ENCODE measurements at places on chromosomes 3 and 15.

- no peak for ATAC-seq
Measured at GRCh38 chr3:101690972-101691371, 4.5 kb upstream of the RPL24 start.

- ATAC-seq, result no peak
Measured at GRCh38 chr15:39610665-39611064, 29.8 kb downstream of the THBS1 start.

DNA sequence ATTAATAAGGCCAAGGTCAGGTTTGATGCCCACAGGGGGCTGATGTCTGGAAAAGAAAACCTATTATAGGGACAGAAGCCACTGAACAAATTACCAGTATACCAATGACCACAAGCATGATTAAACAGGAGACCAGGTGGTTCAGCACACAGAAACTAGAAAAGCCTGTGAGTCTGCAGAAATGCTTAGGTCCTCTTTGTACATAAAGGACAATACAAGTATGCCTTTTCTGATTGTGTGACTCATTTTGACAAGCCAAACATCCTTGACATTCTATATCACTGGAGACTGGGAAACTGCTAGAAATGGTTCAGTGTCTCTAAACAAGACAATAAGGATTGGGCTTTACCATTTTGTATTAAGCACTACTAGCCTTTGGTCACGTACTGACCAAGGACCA, 113.2 kb upstream of the MYO5C start:
- peak; percentile 72 for ATAC-seq

GRCh38 chr3:174191895-174192294, 667.2 kb upstream of the NAALADL2 start:
- ATAC-seq, result no peak

DNA sequence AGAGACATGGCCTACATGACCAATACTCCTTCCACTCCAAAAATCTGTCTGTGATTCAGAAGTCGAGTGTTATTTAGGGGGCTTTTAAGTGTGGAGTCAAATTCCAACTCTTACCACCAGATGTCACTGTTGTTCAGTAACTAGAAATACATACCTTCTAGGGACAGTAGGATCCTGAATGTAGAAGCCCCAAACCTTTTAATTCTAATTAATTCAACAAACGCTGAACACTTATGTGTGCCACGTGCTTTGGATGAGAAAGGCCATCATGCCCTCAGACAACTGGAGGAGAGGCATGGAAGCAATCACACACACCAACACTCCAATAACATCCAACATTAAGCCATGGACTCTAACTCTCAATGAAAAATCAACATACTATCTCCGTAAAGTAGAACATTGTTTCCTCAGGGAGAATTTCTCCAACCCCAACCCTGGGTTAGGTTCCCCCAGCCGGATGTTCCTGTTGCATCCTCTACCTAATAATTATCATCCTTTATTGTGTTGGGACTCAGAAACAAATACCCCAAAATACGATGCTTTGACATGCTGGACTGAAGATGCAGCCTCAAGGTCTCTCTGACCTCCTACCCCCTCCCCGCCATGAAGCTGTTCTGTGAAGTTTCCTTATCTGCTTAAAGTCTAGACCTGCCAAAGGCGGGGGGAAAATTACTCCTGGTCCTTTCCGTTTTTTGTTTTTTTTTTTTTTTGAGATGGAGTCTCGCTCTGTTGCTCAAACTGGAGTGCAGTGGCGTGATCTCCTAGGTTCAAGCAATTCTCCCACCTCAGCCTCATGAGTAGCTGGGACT, 8.0 kb upstream of the CCDC13 start:
- ATAC-seq, result peak; percentile 62

- no peak for ATAC-seq
Measured at GRCh38 chr3:16533928-16534574, 20.6 kb upstream of the RFTN1 start.

GRCh38 chr15:41564286-41564959, 5.4 kb downstream of the TYRO3 start:
- ATAC-seq, result no peak

- ATAC-seq, result no peak
Measured at GRCh38 chr3:58387650-58388546, 45.7 kb downstream of the PDHB start.

- ATAC-seq, result peak; percentile 38
Measured at GRCh38 chr3:51686512-51687215, 15.6 kb downstream of the TEX264 start.

GRCh38 chr3:171874879-171875278, 31.7 kb downstream of the TMEM212 start:
- ATAC-seq, result no peak

DNA sequence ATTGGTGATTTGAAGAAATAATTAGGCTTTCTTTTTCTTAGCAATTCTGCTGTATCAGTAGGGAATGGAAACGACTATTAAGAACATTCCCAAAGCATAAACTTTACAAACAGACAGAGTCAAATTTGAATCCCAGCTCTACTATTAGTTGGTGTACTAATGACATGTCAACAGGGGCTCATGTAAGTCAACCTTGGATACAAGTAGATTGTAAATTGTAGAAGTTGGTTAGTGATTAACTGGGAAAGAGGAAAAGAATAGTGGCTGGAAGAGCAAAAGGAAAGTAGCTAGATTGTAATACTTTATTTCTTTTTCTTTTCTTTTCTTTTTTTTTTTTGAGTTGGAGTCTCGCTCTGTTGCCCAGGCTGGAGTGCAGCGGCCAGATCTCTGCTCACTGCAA, 38.6 kb upstream of the DPPA4 start:
- no peak for ATAC-seq

DNA sequence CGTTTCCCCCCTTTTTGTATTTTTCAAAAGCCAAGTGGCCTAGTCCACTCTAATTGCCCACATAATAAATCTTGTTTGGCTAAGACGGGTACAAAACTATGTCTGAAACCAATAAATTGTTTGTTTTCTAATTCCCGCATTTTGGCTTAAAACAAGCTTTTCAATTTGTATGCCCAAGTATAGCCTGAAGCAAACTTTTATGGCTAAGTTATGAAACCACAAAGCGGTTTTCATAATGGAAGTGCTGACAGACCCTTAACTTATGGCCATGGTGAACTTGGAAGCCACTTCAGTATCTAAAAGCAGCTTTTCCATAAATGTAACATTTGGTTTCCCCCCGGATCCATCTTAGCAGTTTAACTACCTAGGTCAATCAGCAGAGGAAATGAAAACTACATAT, 29.9 kb upstream of the POLR2M start:
- no peak for ATAC-seq

- no peak for ATAC-seq
Measured at GRCh38 chr3:190716211-190716610, 146.3 kb downstream of the GMNC start.

GRCh38 chr15:70766597-70766996, 3.2 kb upstream of the UACA start:
- ATAC-seq, result no peak

- no peak for ATAC-seq
Measured at GRCh38 chr3:194548346-194549321, 61.8 kb upstream of the ATP13A3 start.

DNA sequence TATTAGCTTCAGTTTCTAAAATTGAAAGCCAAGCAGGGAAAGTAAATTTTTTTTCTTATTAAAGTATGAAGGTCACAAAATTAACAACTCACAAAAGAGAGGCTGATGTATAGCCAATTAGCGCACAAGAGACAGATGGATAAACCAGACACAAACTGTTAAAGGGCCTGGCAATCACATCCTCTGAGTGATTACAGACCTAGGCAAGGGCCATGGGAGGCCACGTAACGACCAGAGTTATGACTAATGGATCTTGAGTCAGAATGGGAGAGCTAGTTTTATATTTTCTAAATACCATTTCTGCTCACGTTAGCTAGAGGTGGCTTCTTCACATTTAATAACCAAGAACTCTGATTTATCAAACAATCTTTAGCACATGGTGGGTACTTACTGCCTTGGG, 17.8 kb upstream of the SCAMP5 start:
- no peak for ATAC-seq

DNA sequence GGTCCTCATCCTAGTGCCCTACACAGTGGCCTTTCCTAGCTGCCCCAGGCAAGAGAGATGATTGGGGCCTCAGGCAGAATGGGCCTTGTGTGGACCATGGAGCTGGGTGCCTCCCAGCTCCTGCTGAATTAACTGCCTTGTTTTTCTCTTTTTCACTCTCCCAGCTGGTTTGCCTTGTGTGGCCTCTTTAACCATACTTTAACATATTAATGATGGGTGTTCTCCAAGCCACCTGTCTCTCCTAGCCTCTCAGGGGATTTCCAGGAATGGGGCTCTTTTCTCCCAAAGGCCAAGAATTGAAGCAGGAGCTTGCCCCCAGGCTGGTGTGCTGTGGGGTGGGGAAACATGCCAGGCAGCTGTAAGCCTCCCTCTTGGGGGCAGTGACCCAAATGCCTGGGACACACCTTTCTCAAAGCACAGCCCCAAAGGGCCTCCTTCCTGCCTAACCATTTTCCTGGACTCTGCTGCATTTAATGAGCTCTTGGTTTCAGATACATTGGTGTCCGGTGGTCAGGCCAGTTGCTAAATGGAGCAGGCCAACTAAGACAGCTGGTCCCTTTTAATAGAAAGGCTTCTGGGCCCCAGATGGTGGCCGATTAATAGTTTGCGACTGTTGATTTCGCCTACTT, 5.6 kb downstream of the ALPK3 start:
- no peak for ATAC-seq

DNA sequence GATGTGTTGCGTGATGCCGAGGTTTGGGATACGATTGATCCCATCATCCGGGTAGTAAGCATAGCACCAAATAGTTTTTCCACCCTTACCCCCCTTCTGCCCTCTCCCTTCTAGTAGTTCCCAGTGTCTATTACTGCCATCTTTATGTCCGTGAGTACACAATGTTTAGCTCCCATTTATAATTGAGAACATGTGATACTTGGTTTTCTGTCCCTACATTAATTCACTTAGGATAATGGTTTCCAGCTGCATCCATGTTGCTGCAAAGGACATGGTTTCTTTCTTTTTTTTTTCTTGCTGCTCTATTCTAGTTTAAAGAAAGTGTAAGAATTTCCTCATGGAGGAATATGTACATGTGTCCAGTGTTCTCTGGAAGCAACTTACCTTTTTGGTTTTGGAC, 51.8 kb downstream of the NSUN3 start:
- no peak for ATAC-seq

DNA sequence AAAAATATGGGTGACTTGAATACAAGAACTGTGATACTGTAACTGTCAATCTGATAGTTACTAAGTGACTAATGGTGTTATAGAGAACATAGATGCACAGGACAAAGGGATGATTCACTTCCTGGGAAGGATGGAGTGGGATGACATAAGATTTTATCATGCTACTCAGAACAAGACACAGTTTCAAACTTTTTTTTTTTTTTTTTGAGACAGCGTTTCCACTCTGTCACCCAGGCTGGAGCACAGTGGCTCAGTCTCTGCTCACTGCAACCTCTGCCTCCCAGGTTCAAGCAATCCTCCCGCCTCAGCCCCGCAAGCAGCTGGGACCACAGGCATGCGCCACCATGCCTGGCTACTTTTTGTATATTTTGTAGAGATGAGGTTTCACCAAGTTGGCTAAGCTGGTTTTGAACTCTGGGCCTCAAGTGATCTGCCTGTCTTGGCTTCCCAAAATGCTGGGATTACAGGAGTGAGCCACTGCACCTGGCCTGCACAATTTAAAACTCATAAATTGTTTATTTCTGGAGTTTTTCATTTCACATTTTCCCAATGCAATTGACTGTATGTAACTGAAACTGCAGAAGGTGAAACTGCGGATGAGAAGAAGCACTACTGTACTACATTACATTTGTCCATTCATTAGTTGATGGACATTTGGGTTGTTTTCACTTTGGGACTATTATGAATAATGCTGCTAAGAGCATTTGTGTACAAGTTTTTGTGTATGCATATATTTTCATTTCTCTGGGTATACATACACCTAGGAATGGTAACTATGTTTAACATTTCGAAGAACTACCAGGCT, 40.6 kb downstream of the ADIPOQ start:
- peak; percentile 64 for ATAC-seq

DNA sequence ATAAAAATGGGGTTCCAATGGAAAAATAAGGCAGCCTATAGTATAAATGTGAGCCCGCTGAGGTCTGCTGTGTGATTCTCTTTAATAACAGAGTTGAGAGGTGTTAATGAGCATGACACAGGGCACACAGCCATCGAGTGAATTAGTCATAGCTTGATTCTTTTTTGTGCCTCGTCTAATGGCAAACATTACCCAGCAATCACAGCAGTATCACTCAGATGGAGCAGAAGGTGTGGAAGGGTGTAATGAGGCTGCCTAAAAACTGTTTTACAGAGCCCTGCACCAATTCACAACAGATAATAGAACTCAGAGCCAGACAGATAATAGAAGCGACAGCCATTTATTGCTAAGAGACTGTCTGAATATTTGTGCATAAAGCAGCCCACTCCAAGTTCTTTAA, 178.6 kb upstream of the TPRG1 start:
- ATAC-seq, result peak; percentile 68

DNA sequence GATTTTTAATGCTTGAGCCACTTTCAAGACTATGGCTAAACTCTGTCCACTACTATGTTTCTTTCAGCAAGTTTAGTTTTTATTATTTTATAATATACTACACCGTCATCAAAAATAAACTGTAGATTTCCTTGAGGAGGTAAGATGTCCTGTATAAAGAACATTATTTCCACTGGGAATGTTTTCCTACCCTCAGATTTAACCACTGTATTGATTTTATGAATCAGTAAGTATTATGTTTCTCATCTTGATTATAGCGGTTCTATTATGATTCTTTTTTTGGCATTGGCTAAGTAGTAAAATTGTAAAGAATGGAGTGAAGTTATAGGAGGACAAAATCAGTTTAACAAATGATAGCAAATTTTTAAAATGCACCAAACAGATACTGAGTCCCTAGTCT, 44.4 kb downstream of the ADAM10 start:
- no peak for ATAC-seq

- ATAC-seq, result no peak
Measured at GRCh38 chr3:28134792-28135375, 106.5 kb upstream of the CMC1 start.

- ATAC-seq, result no peak
Measured at GRCh38 chr15:39365161-39365560, 215.7 kb upstream of the THBS1 start.

DNA sequence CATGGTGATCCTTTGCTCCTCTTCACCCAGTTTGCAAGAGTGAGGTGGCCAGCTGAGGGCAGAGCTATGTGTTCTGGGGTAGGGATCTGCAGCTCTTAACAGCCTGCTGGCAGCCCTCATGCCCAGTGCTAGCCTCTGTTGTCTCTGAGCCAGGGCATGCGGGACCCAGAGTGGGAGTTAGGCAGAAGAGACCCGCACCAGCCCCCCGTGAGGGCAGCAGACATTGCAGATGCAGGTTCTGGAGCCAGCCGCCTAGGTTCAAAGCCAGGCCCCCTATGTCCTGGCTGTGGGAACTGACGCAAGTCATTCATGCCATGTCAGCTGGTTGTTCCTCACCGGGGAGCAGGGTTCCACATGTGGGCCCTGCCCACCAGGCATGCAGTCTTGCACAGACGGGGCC, 74.7 kb downstream of the DNAJB8 start:
- no peak for ATAC-seq

DNA sequence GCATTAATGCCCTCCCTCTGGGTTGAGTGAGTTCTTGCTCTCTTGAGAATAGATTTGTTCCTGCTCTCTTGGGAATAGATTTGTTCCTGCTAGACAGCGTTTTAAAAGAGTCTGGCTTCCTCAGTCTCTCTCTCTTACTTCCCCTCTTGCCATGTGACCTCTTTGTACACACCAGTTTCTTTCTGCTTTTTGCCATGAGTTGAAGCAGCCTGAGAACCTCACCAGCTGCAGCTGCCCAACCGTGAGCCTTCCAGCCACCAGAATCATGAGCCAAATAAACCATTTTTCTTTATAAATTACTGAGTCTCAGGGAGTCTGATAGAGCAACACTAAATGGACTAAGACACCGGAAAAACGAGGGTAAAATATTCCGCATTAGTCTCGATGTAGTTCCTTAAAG, 253.6 kb downstream of the CNTN6 start:
- no peak for ATAC-seq

GRCh38 chr3:53134631-53135232, 4.5 kb upstream of the RFT1 start:
- ATAC-seq, result peak; percentile 76

Measured in esophagus mucosa (tissue), 1 donor.